H9 (cell line): ENCODE measurements at places on chromosomes 5 and 9.

GRCh38 chr9:82129708-82130107, 141.1 kb downstream of the SPATA31D1 start:
- no peak for DNase-seq

DNA sequence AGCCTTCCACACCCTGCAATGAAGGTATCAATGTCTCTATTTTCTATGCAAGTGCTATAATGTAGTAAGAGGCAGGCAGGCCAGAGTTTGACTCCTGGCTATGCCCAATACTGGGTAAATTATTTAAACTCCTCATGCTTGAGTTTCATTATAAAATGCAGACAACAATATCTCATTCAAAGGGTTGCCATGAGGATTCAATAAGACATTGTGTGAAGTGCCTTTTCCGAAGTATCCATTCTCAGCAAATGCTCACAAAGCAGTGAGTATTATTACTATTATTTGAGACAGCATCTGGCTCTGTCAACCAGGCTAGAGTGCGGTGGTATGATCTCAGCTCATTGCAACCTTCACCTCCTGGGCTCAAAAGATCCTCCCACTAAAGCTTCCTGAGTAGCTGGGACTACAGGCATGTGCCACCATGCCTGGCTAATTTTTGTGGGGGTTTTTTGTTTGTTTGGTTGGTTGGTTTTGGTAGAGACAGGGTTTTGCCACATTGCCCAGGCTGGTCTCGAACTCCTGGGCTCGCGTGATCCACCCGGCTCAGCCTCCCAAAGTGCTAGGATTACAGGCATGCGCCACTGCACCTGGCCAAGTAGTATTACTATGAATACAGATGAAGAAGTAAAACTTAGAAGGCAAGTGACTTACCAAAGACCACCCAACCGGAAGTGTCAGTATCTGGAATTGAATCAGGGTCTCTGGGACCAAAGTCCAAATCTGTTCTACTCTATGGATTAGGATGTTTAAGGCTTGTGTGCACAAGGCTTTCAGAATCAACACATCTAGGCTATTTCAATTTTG, 18.8 kb downstream of the ADAM19 start:
- DNase-seq, result no peak

- DNase-seq, result no peak
Observed at GRCh38 chr5:154198611-154199230, 8.2 kb downstream of the GALNT10 start.

DNA sequence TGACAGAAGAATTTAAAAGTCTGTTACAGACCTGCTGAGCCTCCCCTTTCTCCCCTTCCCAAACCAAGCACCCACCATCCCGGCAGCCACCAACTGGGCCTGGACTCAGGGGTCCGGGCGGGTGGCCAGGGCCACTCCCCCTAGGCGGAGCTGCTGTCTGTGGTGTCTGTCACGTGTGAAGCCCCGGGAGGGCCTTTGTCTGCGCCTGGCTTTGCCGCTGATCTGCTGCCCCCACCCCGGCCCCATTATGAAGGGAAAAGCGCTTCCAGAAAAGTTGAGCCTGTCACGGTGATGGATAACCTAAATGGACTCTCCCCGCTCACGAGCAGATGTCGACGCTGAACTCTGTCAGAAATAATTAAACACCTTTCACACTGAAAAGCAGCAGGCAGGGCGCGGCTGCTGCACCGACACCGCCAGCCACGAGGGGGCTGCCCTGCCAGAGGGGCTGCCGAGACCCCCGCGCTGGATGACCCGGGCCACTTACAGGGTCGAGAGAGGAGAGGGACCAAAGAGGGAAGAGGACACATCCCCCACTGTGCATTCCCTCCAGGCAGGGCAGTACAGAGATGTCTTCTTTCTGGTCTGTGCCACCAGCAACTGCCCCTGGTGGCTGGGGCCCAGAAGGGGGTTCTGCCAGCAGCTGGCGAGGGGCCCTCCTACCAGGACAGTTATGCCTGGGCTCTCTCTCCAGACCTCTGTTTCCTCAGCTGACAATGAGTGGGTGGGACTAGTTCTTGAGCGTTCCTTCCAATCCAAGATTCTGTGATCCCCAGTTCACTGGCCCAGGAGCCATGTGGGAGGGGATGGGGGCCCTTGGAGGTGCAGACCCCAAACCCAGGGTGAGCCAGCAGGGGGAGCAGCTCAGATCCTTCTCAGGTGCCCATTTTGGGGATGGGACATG, 36.0 kb upstream of the BARHL1 start:
- peak; percentile 74 for DNase-seq

DNA sequence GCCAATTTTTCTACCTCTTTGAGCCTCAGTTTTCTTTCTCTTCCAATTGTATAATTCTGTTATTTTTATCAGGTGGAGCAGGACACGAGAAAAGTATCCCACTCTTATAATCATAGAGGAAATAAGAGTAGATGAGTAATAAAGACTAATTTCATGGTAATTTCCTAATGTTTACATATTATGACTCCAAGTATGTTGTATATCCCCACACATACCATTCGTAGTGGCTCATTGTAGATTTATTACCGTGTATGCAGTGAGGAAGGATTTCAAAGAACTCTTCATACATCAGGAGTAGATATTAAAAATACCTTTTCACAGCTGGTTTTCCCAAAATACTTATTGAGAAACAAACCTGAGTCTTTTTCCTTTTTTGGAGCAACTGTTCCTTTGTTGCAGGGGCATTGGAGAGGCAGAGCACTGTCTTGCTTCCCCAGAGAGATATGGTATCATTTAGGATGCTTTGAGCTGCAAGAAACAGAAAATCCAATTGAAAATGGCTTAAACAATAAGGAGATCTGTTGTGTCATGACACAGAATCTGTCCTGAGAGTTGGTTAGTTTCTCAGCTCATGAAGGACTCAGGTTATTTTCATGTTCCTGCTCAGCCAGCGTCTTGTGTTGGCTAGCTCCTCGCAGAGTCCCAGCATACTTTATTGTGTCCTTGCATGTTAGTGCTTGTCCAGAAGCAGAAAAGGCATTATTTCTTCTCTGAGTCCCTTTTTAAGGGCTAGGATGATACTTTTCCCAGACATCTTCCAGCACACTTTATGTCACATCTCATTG, 291.2 kb downstream of the ARHGAP26 start:
- DNase-seq, result no peak
